ENCODE measurements at places on chromosomes 3 and 15. TPM values are rescaled to one million over a fixed set of nuclear protein-coding genes. Genes with fewer than 3 reads are reported as not detected.

- H3K27me3 ChIP-seq = no peaks in the 10 kb centered on the region
- H3K36me3 ChIP-seq = no peaks in the 10 kb centered on the region
- H3K4me3 ChIP-seq = no peak overlapping the region
- no peaks in the 10 kb centered on the region for H3K4me1 ChIP-seq
- DNase-seq = no peak
- H3K27ac ChIP-seq = no peak overlapping the region
These were observed 242.3 kb upstream of the ROBO1 start for GRCh38 chr3:80010021-80010571.

GRCh38 chr3:185831195-185831594, 6.4 kb upstream of the IGF2BP2 start:
- H3K4me1 ChIP-seq = peaks cover 7% of the 10 kb centered on the region
- no peak for DNase-seq
- H3K27me3 ChIP-seq = no peaks in the 10 kb centered on the region
- H3K36me3 ChIP-seq = no peaks in the 10 kb centered on the region
- no peak overlapping the region for H3K27ac ChIP-seq

GRCh38 chr3:144363856-144364255, 392.2 kb downstream of the DIPK2A start:
- no peak for DNase-seq
- H3K27me3 ChIP-seq = no peaks in the 10 kb centered on the region
- H3K4me3 ChIP-seq = no peak overlapping the region
- H3K36me3 ChIP-seq = no peaks in the 10 kb centered on the region
- no peak overlapping the region for H3K27ac ChIP-seq
- H3K4me1 ChIP-seq = no peaks in the 10 kb centered on the region

DNA sequence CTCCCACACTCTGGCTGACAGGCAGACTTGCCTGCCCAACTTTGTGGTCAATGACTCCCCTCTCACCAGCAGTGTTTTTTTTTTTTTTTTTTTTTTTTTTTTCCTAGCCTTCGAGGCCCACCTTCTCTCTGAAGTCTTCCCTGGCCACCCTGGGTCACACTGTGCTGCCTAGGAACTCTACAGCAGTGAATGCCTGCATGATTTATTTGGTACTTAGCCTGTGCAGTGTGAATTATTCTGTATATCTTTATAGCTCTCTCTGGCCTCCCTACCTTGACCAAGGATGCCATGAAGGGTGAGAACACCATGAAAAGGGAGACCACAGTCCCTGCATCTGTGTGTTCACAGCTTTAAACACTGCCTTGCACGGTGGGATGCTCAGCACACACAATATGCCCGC, 141.6 kb downstream of the CLSTN2 start:
- no peak overlapping the region for H3K4me3 ChIP-seq
- no peak for DNase-seq
- no peaks in the 10 kb centered on the region for H3K4me1 ChIP-seq
- H3K27me3 ChIP-seq = no peaks in the 10 kb centered on the region
- H3K36me3 ChIP-seq = no peaks in the 10 kb centered on the region

- peaks cover 6% of the 10 kb centered on the region for H3K4me1 ChIP-seq
- no peak for DNase-seq
- no peaks in the 10 kb centered on the region for H3K27me3 ChIP-seq
- no peak overlapping the region for H3K4me3 ChIP-seq
- no peak overlapping the region for H3K27ac ChIP-seq
These were observed 97.3 kb downstream of the DAPK2 start for GRCh38 chr15:63948971-63949370.

- H3K27me3 ChIP-seq = no peaks in the 10 kb centered on the region
- H3K27ac ChIP-seq = no peak overlapping the region
- H3K4me1 ChIP-seq = no peaks in the 10 kb centered on the region
- no peak for DNase-seq
- no peaks in the 10 kb centered on the region for H3K36me3 ChIP-seq
These were observed 28.0 kb upstream of the MAGEF1 start for GRCh38 chr3:184739594-184740505.

DNA sequence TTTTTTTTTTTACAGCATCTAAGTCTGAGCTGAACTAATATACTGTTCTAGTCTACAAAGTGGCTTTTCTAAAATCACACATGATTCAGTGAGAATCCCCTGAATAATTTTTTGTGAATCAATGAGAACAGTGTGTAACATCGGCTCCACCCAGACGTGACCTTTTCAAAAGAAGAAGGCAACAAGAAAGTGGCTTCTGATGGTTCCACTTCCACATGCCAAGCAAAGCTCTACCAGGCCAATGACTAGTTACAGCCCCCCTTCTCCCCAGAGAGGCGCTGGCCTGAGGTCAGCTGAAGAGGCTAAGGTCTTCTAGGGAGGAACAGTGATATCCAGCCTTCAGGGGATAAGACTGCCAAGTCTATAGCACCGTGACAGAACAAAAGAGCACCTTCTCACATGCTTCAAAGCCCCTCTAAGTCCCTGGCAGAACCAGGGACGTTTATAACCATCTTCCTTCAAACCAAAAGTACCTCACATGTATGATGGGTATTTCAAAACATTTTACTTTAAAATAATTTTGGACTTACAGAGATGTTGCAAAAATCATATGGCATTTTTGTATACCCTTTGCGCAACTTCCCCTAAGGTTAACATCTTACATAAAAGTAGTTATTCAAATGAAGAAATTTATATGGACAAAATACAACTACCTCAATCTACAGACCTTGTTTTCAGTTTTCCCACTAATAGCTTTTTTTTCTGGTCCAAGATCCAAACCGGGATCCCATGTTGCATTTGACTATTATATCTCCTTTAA, 177.9 kb downstream of the OSBPL10 start:
- DNase-seq = no peak
- no peaks in the 10 kb centered on the region for H3K27me3 ChIP-seq
- no peak overlapping the region for H3K4me3 ChIP-seq
- no peaks in the 10 kb centered on the region for H3K36me3 ChIP-seq
- no peak overlapping the region for H3K27ac ChIP-seq
- no peaks in the 10 kb centered on the region for H3K4me1 ChIP-seq

GRCh38 chr15:40789119-40789518, 17.8 kb upstream of the ZFYVE19 start:
- peaks cover 65% of the 10 kb centered on the region for H3K4me1 ChIP-seq
- no peak overlapping the region for H3K4me3 ChIP-seq
- H3K27ac ChIP-seq = peak overlapping the region; percentile 78
- H3K27me3 ChIP-seq = no peaks in the 10 kb centered on the region
- peaks cover 21% of the 10 kb centered on the region for H3K36me3 ChIP-seq
- no peak for DNase-seq

- H3K4me3 ChIP-seq = no peak overlapping the region
- no peak for DNase-seq
- no peaks in the 10 kb centered on the region for H3K36me3 ChIP-seq
These were observed 116.8 kb upstream of the UBE2E2 start for GRCh38 chr3:23086331-23086730.

- H3K27me3 ChIP-seq = no peaks in the 10 kb centered on the region
- H3K4me3 ChIP-seq = no peak overlapping the region
- H3K27ac ChIP-seq = peak overlapping the region; percentile 52
- DNase-seq = no peak
- H3K4me1 ChIP-seq = no peaks in the 10 kb centered on the region
These were observed 47.3 kb downstream of the ITGA11 start for GRCh38 chr15:68384451-68385239.

DNA sequence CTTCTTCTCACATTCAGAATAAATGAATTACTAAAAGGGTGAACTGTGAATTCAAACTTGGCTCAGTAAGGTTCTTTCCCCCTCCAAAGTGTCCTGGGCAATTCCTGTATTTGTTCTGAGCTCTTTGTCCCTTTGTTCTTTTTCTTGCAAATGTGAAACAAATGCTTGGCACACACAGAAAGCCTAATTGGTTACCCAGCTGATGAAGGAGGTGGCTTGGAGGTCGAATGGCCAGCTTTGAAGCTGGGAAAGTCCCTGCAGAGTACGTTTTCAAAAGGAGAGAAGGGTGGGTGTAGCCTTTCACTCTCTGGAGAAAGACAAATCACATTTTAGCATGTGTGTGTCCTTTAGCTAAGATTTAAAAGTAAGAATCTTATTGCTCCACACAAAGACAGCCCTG, 154.4 kb downstream of the PEX5L start:
- no peaks in the 10 kb centered on the region for H3K36me3 ChIP-seq
- DNase-seq = no peak
- no peak overlapping the region for H3K27ac ChIP-seq
- no peak overlapping the region for H3K4me3 ChIP-seq

GRCh38 chr3:161171639-161172552, 49.2 kb upstream of the NMD3 start:
- no peak overlapping the region for H3K4me3 ChIP-seq
- DNase-seq = no peak
- H3K27ac ChIP-seq = no peak overlapping the region
- no peaks in the 10 kb centered on the region for H3K4me1 ChIP-seq
- no peaks in the 10 kb centered on the region for H3K36me3 ChIP-seq

DNA sequence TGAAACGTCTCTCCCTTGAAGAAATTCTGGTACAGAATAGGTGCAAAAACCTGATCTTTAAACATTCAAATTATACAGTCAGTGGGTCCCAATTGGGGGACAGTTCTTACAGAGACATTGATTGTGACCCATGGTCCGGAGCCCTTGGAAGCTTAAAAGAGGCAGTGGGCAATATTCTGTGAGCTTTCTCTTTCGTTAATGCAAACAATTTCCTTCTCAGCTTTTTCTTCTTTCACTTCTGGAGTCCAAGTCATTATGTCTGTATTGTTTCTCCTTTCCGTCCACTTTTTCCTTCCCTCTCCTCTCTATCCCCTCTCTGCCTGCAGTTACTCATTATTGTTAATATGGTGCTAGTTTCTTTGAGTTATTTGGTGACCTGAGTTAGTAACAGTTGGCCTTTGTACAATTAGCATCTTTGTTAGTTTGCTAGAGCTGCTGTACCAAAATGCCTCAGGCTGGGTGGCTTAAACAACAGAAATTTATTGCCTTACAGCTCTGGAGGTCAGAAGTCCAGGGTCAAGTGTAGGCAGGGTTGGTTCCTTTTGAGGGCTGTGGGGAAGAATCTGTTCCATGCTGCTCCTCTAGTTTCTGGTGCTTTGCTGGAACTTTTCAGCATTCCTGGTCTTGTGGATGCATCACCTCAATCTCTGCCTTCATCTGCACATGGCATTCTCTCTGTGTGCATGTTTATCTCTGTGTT, 102.6 kb downstream of the GMPS start:
- H3K4me1 ChIP-seq = no peaks in the 10 kb centered on the region
- no peak overlapping the region for H3K4me3 ChIP-seq
- no peak for DNase-seq
- H3K36me3 ChIP-seq = no peaks in the 10 kb centered on the region
- no peak overlapping the region for H3K27ac ChIP-seq

Gene CHDH
- 385 TPM for total RNA-seq

Gene TMEM40
- total RNA-seq = not detected

Gene SERPINI2
- total RNA-seq = 1.3 TPM

Gene ATP13A4
- total RNA-seq = 12.3 TPM

Gene TF
- not detected for total RNA-seq

Gene PAQR5
- total RNA-seq = 37.9 TPM

Gene CCR9
- total RNA-seq = not detected

Data from stomach (tissue), 19 donors.